Left ventricle myocardium inferior (tissue), 1 donor: ENCODE measurements at places on chromosomes 3 and 15.

DNA sequence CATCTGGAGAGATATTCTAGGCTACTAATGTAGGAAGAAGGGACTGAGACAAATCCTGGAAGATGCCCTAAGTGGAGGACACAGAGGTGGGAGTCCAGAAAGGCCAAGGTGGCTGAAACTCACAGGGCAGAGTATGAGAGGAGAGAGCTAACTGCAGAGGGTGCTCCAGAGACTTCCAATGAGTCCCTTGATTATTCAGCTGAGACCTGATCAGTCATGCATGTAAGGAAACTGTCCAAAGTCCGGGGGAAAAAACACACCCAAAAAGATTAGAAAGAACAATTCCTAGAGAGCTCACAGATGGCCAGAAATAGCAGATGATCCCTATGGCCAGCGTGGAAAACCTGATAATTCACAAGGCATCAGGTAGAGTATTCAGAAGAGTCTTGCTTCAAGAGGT is 18.7 kb upstream of the FOXP1 start:
- DNase-seq = no peak

GRCh38 chr3:195204360-195205163 is 66.4 kb downstream of the XXYLT1 start:
- no peak for DNase-seq

GRCh38 chr3:116141724-116142123 is 303.6 kb downstream of the LSAMP start:
- no peak for DNase-seq

DNA sequence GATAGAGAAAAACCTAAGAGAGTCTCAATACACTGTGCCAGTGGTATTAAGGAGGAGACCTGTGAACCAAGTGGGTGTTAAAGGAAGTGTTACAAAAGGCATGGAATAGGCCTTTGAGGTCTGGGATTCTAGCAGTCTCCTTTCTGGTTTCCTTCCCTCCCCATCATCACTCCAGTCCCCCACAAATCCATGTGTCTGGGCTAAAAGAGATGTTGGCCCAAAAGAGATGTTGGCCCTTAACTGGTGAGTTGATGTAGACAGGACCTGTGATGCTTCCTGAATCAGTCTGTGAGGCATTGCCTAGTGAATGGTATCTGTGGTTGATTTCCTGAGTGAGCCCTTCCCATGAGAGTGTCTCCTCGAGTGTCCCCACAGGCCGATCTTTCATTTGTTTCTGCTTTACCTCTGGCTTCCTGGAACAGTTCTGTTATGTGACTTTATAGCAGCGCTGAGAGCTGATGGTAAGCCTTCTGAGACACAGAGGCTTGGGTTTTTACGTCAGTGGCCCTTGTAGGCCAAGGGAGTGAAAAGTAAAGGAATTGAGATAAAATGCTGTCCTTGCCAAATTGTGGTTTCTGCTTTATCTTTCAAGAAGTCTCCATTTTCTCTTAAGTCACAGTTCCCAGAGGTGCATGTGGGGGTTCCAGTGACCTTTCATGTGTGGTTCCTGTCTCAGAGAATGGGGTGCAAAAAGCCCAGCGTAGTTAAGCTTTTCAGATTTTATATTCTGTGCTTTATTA is 87.8 kb downstream of the KLHL25 start:
- DNase-seq = no peak

GRCh38 chr3:115859002-115859807 is 235.9 kb downstream of the GAP43 start:
- no peak for DNase-seq
